ENCODE measurements at places on chromosomes 6 and 20.

DNA sequence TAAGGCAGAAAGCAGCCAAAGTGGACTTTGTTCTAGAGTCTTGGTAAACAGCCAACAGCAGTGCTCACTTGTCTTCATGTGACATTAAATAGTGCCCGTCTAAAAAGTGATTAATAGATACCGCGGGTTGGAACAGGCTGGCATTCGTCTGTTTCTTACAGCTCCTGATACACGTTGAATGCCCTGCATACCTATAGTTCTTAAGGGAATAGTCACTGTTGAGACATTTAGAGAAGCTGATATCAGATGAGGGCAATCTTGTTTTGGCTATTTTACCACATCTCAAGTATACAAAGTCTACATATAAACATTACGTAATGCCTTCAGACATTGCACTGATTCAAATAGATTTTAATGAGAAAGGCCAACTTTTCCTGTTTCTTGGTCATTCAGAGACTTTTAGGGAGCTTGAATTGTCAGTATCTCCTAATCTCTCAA, 374.9 kb upstream of the FLRT3 start:
- DNase-seq = no peak

- DNase-seq = no peak
Measured at GRCh38 chr6:169800116-169800667, 48.8 kb downstream of the ERMARD start.

DNA sequence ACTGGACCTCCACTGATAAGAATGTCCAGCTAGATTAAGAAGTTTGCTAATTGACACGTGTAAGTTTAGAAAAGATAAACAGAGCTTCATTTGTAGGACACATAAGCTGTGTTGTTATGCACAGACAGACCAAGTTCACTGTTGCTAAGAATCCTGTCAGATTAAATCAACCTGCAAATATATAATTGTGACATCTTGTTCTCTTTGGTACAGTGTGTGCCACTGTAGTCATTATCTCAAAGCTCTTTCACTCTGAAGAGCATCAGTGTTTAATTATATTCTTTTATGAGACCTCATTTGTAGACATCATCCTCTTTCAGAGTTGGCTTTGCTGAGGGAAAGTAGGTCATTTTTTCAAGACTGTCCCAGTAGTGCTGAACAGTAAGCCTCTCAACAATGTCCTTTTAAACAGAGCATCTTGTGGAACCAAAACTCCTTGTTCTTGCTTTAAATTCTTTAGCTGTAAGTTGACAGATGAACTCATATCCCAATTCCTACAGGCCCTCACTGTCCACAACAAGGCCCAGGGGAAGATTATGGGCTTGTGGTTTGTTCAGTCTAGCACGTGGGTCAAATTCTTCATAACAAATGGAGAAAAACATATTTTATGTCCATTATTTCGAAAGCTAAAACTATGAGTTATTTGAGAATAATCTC, 252.4 kb downstream of the HDGFL1 start:
- no peak for DNase-seq

DNA sequence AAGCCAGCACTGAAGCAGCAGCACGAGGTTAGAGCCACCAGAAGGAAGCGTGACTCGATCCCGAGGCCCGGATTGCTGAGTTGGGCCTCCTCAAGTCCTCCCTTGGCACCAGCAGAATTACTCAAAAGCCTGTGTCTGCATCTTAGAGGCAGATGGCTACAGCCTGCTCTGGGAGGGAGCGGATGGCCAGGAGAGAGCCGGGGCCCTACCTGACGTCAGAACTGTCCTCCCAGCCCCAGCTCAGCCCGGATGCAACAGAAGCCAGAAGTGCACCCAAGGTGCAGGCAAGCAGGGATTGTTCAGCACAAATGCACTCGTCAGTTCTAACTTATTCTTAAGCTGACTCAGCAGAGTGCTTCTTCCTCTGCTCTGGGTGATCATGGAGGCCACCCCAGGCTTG, 155.5 kb upstream of the RPS6KA2 start:
- no peak for DNase-seq

GRCh38 chr6:34310817-34311216, 62.0 kb upstream of the SMIM29 start:
- DNase-seq = no peak

- DNase-seq = no peak
Measured at GRCh38 chr6:24329451-24329850, 28.4 kb downstream of the DCDC2 start.

- no peak for DNase-seq
Measured at GRCh38 chr6:114747995-114748625, 405.3 kb upstream of the HS3ST5 start.

DNA sequence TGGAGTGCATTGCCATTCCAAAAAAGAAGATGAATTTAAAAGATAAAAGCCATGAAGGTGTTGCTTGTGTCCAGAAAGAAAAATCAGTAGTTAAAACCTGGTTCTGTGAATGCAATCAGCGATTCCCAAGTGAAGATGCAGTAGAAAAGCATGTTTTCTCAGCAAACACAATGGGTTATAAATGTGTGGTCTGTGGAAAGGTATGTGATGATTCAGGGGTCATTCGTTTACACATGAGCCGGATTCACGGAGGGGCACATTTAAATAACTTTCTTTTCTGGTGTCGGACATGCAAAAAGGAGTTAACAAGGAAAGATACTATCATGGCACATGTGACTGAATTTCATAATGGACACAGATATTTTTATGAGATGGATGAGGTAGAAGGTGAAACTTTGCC, 24.7 kb upstream of the BAG2 start:
- DNase-seq = no peak

- no peak for DNase-seq
Measured at GRCh38 chr20:3109350-3110302, 25.1 kb upstream of the AVP start.

- no peak for DNase-seq
Measured at GRCh38 chr6:47057830-47058540, 15.9 kb upstream of the ADGRF1 start.

GRCh38 chr6:13413466-13413862, 73.9 kb downstream of the GFOD1 start:
- no peak for DNase-seq

GRCh38 chr20:20078041-20078440, 25.7 kb downstream of the CFAP61 start:
- no peak for DNase-seq

Data from C1 segment of cervical spinal cord (tissue), 14 donors.